NCI-H226 (cell line): ENCODE measurements at places on chromosomes 5 and 9.
A peak's percentile ranks its signal among the peaks of the same experiment; 100 is the strongest.

DNA sequence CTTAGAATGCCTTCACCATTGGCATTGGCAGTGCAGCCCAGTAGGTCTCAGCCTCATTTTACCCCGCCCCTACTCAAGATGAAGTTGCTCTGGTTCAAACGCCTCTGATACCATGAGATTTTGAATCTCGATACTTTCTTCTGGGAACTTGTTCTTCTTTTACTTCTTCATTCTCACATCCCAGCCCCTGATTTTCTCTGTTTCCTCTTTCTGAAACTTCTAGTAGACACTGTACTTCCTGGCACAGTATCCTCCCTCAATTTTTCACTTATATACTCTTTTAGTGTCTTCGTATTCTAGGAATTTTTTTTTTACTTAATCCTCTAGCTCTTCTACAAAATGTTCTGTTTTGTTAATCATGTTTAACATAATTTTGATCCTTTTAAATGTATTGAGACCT is 13.1 kb upstream of the ZNF79 start:
- no peak for DNase-seq

DNA sequence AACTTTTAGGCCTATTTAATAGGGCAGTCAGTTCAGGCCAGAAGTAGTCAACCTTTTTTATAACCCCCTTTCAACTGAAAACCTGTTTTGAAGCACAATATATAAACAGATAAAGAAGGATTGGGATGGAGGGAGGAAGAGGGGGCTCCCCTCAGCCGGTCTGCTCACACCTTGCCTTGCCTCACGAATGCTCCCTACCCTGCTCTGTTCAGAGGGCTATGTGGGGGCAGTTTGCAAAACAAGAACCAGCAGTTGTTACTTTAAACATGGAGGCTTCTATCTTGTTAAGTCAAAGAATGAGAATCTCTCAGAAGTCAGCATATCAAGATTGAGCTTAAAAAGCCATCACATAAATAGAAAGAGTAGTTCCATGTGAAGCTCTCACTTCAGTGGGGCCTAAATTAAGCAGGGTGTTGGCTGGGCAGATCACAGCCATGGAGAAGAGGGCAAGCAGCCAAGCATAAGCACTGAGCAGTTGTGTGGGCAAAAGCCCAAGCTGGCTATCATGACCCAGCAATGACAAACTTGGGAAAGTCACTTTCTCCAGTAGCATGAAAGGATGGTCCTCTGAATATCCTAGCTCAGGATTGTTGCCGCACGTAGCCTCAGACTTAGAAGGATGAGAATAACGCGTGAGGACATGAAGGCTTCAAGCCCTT is 70.6 kb downstream of the ALDH1A1 start:
- DNase-seq: no peak

- no peak for DNase-seq
Measured at GRCh38 chr5:68287631-68287975, 72.0 kb downstream of the PIK3R1 start.

DNA sequence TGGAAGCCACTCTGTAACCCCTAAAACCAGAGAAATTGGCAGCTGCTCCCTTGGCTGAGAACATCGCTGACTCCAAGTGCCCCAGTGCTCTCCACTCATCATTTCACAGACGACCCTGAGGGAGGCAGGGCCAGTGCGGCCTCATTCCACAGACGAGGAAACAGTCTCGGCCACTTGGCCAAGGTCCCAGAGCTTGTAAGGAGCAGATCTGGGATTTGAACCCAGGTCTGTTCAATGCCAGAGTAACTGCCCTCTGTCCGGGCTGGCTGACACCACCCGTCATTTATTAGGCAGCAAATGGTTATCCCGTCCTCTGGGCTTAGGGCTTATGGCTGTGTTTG is 19.9 kb upstream of the IER5L start:
- no peak for DNase-seq

DNA sequence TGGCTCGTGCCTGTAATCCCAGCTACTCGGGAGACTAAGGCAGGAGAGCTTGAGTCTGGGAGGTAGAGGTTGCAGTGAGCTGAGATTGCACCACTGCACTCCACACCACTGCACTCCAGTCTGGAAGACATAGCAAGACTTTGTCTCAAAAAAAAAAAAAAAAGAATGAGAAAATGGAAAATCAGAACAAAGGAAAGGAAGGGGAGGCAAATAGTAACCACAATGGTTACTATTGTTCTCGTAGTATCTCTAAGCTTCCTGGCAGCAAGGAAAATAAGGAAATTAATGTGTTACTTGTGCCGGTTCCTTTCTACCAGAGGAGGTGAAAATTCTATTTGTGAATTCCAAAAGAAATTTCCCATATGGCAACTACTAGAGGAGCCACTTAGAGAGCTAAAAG is 48.5 kb upstream of the BNC2 start:
- DNase-seq: no peak

DNA sequence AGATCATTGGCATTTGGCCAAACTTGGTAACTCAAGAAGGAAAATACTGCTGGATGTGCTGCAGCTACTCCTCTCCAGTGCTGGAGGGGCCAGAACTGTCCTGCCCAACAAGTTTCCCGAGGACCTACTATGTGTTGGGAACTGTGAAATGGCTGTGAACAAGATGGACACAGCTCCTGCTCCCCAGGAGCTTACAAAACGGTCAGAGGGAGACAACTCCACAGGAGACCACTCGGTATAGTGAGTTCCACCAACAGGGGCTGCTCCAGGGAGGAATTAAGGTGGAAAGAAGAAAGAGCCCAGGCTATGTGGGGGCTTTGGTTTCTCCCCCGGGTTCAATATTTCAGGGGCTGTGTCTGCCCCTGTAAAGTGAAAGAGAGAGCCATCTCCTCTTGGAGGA is 78.8 kb downstream of the GNA14 start:
- no peak for DNase-seq

GRCh38 chr5:2656206-2656605 is 95.3 kb downstream of the IRX2 start:
- DNase-seq: no peak

GRCh38 chr5:127878174-127878750 is 175.1 kb downstream of the CCDC192 start:
- DNase-seq: peak; percentile 58

- peak; percentile 1 for DNase-seq
Measured at GRCh38 chr9:27033815-27034403, 28.4 kb upstream of the LRRC19 start.

GRCh38 chr5:117434254-117434653 is 859.6 kb upstream of the SEMA6A start:
- no peak for DNase-seq

DNA sequence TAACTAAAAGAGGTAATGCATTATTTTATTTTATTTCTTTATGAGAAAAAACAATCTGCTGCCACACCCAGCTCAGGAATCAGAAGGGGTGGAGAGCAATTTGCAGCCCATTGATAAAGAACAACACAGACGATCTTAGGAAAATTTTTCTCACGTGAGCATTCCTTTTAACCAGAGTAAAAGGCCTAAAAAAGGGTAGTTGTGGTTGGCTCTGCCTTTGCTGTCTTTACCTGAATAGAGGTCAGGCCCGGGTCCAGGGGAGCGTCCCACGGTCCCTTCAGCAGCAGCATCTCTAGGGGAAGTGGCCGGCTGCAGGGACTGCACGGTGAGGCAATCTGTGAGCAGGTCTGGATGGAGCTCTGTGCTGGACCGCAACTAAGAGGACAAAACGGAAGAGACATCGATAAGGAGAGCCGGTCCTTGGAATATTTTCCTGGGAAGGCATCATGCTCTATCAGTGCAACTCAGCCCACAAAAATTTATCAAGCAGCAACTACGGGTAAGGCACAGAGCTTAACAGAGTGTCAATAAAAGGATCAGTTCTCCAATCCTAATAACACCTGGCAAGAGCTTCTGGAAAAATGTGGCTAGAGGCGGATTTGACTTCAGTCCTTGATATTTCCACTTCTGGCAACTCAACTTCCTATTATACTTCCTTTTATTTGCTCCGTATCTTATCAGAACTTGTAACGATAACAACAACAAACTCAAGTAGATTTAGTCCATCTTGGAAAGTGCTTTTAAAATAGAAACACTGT is 372.8 kb upstream of the RFX3 start:
- peak; percentile 43 for DNase-seq
